Activated T-helper 1 cell treated with Interleukin-2 at 50 U/mL for 16 hours (primary cell): ENCODE measurements at places on chromosomes 5 and 9.

DNA sequence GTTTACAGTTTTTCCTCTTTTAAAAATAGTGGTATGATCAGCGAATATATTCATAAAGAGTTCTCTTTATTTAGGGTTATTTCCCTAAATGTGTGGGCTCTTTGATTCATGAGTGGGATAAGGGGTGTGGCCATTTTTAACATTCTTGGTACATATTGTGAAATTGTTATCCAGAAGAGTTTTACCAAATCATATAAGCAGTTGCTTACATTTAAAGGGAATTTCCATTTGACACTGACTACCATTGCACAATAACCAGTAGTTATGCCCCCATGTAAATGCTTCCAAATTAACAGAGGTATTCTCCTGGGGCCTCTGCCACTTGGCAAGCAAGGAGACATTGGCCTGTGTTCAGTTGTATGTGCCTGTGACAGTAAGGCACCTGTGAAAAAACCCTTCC lies 27.2 kb downstream of the SLC25A48 start:
- no peak for DNase-seq

DNA sequence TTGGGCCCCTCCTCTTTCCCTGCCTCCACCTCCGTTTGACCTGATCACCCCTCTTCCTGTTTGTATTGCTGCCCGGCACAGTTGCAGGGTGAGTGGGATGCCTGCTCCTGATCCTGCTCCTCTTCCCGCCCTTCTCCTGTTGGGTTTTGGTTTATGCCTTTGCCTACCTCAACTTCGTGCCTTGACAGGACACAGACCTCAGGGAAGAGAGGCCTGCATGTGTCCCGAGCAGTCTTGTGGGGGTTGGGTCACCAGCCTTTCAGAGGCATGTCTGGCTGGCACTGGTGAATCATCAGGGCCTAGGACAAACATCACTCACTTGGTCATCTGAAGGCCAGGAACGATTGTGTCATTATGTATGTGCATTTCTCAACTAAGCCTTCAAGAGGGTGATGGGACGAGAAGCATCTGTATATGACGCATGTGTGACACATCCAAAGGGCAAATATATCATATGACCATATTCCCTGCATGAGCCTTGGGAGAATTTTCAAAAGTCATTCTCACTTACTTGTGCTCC lies 56.9 kb downstream of the NPR3 start:
- no peak for DNase-seq

DNA sequence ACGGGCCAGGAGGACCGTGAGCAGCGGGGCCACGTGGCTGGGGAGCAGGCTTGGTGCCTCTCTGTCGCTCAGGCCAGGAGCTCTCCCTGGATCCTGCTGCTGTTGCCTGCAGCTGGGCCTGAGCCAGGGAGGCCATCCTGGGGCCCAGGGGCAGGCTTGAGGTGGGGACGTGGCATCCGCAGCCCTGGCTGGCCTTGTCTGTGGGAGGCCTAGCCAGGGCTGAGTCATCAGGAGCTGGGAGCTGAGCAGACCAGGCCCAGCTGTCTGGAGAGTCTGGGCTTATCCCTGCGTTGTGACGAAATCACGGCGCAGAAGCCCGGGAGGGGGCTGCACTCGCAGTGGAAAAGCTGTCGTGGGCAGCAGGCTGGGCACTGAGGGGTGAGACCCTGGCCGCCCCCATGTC lies 138.8 kb upstream of the COL5A1 start:
- no peak for DNase-seq

DNA sequence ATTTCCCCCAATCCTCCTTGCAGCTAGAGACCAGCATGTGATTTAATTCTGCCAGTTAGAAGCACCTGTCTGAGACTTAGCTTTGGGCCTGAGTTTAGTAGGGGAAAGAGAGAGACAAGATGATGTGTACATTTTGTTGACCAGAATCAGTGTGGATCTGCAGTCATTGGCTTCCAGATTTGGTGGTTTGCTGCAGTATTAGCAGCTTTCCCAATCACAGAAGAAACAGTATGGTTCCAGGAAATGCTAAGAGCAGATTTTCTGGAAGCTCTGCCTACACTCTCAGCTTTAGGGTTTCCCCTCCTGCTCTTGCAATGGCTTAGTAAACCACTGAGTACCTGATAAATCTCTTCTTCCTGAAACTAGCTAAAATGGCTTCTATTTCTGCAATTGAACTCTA lies 48.8 kb upstream of the FREM1 start:
- DNase-seq, result no peak

GRCh38 chr9:136698635-136699246 lies 11.5 kb upstream of the AGPAT2 start:
- DNase-seq, result no peak

GRCh38 chr9:14434971-14435718 lies 121.2 kb upstream of the NFIB start:
- no peak for DNase-seq

DNA sequence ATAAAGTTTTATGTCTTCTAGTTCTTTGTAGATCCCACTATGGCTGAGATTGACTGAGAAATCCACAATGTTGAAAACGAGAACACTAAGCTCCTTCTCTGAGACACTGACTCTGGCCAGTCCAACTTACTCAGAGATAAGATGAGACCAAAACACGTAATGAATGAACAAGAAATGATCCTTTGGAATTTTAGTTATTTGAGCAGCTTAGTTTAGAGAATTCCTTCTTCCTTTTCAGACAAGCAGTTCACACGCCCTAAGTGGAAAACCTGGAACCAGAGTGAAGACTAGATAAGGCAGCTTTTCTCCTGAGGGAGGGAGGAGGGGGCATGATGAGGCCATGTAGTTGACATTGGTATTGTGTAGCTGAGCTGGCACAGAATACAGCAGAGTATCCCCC lies 139.6 kb downstream of the GABRB2 start:
- DNase-seq, result no peak

- no peak for DNase-seq
Observed at GRCh38 chr9:16688814-16689213, 181.7 kb downstream of the BNC2 start.
